ENCODE measurements at places on chromosomes 5 and 9. TPM values are rescaled to one million over a fixed set of nuclear protein-coding genes. Genes with fewer than 3 reads are reported as not detected.

- DNase-seq, result no peak
These were observed 204.1 kb downstream of the ARRDC3 start for GRCh38 chr5:91179018-91179417.

GRCh38 chr5:9977070-9977469, 272.6 kb downstream of the ATPSCKMT start:
- peak; percentile 9 for DNase-seq

LYRM7 gene
- total RNA-seq, result 8.4 TPM

- DNase-seq, result no peak
These were observed 193.7 kb downstream of the CYLC2 start for GRCh38 chr9:103188781-103189350.

DNA sequence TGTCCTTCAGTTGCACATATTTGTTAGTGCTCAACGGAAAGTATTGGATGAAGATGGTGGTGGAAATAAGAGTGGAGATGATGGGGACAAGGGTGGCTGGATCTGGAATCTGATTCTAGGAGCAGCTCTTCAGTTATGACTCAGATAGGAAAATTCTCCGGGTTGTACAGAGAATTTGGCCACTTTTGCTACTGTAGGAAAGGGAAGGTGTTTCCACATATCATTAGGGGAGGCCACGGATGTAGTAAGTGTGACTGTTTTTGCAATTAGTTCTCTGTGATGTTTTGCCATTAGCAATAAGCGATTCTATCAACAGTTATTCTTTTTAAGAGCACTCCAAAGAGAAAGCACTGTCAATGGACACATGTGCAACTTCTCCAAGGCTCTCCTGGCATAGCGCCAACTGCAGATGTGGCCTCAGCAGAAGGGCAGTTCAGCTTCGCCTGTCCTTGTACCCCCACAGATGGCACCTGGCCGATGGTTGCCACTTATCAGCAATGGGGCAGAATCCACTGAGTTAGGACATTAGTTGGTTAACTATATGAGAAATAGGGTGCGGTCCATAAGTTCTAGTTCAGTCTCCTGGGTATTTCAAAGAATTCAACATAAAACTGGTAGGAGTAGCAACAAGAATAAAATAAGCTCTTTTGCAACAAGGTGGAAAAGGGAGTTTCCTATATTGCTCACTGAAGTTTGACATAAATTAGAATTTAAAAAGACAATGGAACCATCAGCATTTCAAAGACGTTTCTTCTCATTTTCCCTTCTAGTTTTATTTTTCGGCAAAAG, 96.3 kb downstream of the ARSB start:
- no peak for DNase-seq

- no peak for DNase-seq
These were observed 106.5 kb upstream of the OTULINL start for GRCh38 chr5:14475045-14475444.

CNTLN gene
- 80.2 TPM for total RNA-seq

DNA sequence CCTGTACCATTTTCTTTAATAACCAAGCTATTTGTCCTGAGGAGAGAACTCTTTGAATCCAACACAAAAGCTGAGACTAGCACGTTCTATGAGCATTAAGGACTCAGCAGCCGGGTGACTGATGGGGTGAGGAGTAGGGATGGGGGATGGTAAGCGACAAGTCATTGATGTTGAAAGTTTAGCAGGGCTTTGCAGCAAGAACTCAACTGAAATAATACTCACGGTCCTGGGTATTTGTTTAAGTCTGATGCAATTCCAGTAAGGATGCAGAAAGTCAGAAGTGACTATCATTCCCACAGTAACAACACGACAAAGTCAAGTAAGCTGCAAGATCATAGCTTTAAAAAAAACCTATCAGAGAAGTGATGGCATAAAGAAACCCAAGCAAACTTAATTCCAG, 131.1 kb downstream of the ACTL7B start:
- no peak for DNase-seq

DNA sequence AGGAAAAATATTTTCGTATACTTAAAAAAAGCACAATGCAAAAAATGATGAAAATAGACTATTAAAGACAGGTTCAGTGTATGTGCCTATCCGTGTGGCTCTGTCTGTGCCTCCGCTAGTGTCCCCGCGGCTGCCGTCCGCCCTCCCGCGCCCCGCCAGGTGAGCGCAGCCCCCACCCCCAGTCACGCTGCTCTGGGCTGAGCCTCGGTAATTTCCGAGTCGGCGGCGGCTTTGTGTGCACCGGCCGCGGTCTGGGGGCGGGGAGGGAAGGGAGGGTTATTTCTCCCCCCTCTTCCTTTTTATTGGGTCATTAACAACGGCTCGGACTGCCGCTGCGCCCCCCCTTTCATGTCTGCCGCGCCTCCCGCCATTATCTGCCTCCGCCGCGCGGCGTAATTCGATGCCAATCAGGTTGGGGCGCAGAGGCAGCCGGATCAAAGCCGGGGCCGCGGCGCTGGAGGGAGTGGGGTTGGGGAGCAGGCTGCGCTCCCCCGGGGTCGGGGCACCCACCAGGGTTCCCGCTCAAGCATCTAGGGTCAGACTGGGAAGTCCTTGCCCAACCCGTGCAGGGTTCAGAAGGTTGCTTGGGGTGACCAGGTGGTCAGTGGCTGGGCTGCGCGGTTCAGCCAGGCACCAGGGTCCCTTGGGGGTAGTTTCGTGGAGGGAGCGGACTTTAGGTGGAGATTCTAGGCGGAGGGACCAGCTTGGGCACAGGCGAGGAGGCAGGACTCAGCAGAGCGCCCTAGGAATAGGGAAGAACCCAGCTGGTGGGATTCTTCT, 39.5 kb upstream of the PSD2 start:
- no peak for DNase-seq

GRCh38 chr9:9112001-9112720, 1312.6 kb upstream of the DMAC1 start:
- DNase-seq, result peak; percentile 83

DNA sequence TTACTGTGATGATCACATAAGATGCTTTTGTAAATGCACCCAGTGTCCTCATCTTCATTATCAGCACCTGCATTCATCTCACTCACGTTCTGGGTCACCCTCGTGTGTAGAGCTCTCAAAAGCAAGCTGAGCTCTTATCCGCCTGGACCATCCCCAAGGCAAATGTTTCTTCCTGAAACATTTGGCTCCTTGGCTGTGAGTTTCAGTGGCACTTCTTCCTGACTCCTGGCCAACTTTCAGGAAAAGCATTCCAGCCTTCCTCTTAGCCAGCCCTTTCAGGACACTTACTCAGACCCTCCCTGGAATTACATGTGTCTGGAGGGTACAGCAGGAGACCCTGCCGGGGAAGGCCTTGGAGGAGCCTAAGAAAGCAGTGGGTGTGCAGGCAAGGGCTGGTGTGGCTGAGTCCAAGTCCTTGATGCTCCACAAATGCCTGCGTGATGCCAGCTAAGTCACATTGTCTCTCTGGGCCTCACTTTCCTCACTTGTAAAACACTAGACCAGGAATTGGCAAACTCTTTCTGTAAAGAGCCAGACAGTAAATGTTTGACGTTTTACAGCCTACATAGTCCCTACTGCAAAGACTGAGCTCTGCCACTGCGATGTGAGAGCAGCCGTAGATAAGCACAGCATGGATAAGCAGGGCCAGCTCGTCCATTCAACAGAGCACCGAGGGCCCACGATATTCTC, 72.1 kb downstream of the PDE6A start:
- DNase-seq, result peak; percentile 68

- peak; percentile 75 for DNase-seq
These were observed 91.1 kb upstream of the CD180 start for GRCh38 chr5:67287510-67288268.

DNA sequence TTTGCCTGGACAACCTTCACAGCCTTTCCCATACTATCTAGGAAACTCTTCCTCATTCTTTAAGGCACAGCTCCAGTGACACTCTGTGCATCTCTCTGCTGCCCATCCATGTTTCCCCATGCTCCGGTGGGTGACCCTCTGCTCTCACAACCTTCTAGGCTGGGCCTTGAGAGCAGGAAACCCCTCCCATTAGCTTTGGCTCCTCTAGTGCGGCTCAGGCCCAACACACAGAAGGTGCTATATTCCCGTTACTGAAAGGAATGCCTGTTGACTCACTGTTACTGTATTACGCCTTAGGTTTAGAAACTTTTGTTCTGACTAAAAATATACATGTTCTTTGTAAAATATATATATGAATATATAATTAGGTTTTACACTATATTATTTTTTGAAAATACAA, 8.1 kb upstream of the CCL28 start:
- no peak for DNase-seq

GRCh38 chr9:131503626-131504465, 1.1 kb downstream of the POMT1 start:
- no peak for DNase-seq

DNA sequence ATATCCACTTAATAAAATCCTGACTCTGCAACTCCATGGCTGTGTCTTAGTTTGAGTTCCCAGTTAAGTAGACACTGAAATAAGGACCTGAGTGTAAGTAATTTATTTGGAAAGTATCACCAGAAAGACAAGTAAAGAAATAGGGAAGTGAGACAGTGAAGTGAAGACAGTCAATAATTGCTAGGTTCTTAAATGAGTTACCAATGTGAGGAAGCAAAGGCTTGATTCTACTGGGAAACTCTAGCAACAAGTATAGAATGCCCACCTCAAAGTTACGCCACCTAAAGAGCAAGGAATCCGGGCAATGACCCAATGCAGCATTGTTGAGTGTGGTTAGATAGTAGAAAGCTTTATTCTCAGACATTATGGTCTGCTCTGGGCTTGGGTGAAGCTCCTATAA, 383.9 kb downstream of the TLR4 start:
- DNase-seq, result no peak

DNA sequence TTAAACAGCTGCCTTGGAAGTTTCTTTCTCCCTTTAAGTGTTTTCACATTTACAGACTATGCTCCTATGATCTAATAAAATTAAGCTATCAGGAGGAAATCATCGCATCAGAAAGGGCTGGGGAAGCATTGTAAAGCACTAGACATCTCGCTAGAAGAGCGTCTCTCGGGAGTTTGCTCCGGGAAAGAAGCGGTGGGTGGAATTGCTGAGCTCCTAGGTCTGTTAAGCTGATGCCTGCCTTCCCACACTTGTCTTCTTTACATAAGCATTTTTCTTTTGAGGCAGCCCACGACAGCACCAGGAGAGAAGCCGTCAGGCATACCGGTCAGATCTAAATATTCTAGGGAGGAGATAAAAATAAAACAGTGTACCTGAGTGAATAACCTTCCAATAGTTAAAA, 541.7 kb upstream of the TUSC1 start:
- DNase-seq, result no peak

GRCh38 chr9:111272581-111272980, 57.4 kb downstream of the OR2K2 start:
- no peak for DNase-seq

DNA sequence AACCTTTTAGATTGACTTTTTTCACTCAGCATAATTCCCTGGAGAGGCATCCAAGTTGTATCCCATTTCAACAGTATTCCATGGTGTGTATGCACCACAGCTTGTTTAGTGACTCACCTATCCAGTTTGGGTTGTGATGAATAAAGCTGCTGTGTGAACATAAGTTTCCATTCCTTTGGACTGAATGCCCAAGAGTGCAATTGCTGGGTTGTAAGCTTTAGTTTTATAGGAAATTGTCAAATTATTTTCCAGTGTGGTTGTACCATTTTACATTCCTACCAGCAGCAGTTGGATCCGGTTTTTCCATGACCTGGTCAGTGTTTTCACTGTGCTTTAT, 60.9 kb upstream of the TMED7 start:
- DNase-seq, result peak; percentile 1

- DNase-seq, result peak; percentile 19
These were observed 16.7 kb upstream of the TRPC7 start for GRCh38 chr5:136382071-136382470.

DNA sequence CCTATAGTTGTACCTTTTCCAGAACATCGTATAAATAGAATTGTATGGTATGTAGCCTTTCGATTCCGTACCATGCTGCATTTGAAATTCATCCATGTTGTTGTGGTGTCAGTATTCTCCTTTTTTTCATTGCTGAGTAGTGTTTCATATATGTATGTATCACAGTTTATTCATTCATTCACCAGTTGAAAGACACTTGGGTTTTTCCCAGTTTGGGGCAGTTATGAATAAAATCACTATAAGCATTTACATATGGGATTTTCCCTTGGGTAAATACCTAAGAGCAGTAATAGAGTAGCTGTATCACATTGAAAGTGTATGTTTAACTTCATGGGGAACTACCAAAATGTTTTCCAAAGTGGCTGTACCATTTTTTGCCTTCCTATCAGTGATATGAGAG, 16.1 kb upstream of the FKTN start:
- DNase-seq, result no peak

SHOC1 gene
- total RNA-seq, result 3.6 TPM

DNA sequence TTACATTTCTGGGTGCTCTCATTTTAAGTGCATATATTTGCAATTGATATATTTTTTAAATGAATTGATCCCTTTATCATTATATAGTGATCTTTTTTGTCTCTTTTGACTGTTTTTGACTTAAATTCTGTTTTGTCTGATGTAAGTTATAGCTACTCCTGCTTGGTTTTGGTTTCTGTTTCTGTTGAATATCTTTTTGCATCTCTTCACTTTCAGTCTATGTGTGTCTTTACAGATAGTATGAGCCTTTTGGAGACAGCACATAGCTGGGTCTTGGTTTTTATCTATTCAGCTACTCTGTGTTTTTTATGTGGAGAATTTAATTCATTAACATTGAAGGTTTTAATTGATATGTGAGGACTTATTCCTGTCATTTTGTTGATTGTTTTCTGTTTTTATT, 311.3 kb downstream of the SPATA31D1 start:
- DNase-seq, result no peak

FOXD4L3 gene
- total RNA-seq, result 1.4 TPM

- no peak for DNase-seq
These were observed 24.1 kb downstream of the EXD3 start for GRCh38 chr9:137398561-137399468.

IFNA13 gene
- 8.2 TPM for total RNA-seq

DNA sequence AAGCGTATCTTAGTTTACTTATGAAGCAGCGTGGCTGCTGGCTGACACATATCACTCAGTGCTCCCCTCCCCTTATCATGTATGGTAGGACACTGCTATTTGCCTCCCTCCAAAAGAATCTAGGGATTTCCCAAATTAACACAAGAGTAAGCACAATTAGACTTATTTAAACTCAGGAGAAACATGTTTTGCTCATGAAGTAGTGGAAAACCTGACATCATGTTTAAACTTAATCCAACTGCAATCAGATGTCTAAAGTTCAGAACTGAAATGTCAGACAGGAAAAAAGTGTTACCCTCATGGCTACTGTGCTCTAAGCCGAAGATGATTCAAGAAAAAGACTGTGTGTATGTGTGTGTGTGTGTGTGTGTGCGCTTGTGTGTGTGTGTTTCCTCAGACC, 324.1 kb upstream of the TNC start:
- peak; percentile 9 for DNase-seq

Data from umbilical cord (tissue), 2 donors.